NCI-H1092 treated with DMSO at 0.1 percent for 48 hours (cell line): ENCODE measurements at places on chromosomes 5 and 9.

- DNase-seq = no peak
Observed at GRCh38 chr9:137664676-137665075, 45.9 kb downstream of the EHMT1 start.

- DNase-seq = no peak
Observed at GRCh38 chr5:135059000-135059923, 25.2 kb upstream of the PITX1 start.

GRCh38 chr5:159412284-159413046 lies 82.2 kb upstream of the IL12B start:
- no peak for DNase-seq

GRCh38 chr5:541539-542318 lies 17.5 kb upstream of the SLC9A3 start:
- DNase-seq = no peak

DNA sequence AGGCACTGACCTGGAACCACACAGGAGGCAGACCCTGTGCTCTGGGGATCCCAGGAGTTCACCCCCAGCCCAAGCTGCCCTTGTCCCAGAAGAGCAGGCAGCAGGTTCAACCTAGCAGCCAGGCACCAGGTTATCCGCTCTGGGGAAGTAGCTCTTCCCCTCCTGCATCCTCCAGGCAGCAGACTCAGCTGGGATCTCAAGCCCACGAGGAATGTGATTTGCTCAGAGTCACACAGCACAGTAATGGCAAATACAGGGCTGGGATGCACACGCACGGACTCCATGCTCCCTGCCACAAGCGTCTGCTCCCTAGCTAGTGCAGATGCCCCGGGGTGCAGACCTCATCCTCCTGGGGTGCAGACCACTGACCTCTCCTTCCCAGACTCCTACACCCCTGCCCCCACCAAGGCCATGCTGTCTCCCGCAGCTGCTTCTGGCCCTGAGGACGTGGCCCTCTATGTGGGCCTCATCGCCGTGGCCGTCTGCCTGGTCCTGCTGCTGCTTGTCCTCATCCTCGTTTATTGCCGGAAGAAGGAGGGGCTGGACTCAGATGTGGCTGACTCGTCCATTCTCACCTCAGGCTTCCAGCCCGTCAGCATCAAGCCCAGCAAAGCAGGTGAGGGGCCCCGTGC lies 25.5 kb downstream of the HK3 start:
- no peak for DNase-seq

DNA sequence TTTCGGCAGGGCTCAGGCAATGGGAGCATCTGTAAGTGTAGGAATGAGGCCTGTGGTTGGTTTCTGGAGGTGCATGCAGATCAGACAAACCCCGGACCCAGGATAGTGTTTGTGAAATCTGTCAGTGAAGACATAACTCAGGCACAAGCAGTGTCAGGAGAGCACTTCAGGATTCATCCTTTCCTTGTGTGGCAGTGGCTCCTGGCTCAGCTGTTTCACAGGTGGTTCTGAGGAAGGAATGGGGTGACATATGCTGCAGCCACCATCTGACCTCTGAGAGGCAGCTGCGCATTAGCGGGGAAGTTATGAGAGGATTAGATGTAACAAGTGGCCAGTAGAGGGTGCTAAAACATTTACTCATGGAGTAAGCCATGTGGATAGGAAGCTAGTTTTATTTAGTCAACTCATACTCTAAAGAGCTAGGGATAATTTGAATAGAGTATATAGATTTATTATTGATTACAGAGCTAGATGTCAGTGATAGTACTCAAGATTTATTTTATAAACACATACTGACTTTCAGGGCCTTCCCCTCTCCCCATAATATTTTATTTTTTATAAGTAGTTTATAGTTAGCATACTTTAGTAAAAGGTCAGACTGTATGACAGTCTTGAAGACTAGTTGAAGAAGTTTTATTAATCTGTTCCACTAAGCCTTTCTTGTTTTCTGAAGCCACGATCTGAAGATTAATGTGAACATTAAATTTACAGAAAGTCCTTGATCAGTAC lies 28.4 kb downstream of the NNT start:
- DNase-seq = peak; percentile 55

DNA sequence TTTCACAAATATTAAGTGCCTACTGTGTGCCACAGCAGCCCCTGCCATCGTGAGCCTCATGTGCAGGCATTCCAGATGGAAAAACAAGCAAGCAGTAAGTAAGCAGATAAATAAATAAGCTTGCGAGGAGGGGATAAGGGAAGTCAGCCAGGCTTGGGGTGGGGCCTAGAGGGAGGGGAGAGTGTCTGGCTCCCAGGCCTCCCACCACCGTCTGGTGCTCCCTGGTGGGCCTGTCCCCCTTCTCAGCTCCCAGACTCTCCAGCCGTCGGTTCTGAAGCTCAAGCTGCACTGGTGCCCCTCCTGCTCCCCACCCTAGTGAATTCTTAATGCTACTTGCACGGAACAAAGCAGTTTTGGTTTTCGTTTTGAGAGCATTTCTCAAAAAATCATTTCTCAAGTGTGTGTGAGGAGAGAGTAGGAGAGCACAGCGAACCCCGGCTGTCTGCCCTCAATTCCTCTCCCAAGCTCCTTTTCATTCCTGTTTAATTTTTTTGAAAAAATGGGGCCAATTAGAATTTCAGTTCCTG lies 6.6 kb upstream of the IER5L start:
- DNase-seq = no peak

DNA sequence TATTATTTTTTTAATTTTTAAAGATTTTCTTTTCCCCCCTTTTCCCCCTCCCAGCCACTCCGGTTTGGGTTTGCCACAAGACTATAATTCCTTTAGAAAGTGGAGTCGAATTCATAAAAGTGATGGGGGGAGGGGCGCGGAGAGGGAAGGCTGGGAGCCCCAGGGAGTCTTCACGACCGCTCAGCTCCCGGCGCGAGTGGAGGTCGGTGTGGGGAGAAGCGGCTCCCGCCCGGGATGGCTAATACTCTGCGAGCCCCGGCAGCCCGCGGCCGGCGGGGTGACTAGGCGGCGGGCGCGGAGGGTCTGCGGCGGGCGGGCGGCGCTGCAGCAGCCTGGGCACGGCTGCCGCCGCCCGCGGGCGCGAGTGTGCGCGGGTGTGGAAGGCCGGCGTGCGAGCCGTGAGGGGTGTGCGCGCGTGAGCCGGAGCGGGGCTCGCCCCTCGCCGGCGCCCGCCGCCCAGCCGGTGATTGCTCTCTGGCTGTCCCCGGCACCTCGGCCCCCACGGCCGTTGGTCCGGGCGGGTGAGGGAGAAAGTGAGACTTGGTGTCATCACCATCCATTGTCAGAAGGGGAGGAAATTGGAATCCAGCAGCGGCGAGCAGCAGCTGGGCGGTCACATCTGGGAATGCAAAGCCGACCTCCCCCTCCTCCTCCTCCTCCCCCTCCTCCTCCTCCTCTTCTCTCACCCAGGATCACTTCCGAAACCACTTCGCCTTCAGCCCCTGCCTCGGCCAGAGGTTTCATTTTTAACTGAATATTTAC lies at the start of gene PARP8:
TSS of gene PARP8 (plus strand) at position 377 of the 762 bp plus-strand sequence. CDS start 459 bp downstream, outside the sequence.
- DNase-seq = no peak

- DNase-seq = no peak
Observed at GRCh38 chr5:168750926-168751325, 171.8 kb upstream of the PANK3 start.

DNA sequence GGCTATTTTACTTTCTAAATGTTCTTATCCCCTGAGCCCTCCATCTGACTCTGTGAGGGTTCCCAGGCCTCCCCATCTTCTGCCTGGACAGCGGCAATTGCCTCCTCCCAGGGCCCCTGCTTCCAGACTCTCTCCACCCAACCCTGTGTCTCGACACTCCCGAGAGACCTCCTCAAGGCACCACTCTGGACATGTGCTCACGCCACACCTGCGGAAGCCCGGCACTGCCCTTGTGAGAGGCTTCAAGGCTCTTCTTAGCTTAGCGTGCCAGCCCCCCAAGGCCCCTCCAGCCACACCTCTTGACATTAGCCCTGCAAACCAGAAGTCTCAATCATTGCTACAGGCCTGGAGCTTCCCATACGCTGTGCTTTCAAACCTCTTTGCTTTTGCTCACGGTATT lies 124.1 kb downstream of the CRB2 start:
- DNase-seq = no peak

DNA sequence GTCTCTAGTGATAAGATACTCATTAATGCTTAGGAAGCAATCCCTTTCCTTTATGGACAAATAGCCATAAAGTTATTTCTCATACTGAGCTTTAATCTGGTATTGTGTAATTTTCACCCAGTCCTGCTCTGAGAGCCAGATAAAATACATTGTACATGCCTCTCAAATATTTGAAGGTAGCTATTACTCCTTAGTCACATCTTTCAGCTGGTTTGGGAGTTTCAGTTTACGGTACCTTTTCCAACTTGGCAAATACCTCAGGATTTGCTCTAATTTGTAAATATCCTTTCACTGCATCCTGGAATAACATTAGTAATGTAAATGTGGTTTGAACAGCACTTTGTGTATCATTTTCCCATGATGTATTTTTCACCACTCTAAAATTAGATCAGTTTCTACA lies 47.4 kb downstream of the ABHD17B start:
- no peak for DNase-seq

DNA sequence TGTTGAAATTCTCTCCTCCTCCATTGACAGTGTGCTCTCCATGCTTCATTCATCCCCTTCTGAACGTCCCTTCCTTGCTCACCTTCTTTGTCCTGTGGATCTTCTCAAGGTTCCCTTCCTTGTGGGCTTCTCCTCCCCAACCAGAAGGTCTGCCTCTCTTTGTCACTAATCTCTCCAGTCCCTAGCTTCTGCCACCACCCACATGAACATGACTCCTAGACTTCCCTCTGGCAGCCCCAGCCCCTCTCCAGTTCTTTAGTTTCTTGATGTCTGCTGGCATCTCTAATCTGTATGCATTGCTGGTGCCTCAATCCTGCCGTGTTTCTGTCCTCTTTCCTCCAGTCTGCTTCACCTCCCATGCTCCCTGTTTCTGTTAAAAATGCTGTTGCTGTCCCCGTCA lies 79.3 kb downstream of the ARHGAP26 start:
- no peak for DNase-seq

DNA sequence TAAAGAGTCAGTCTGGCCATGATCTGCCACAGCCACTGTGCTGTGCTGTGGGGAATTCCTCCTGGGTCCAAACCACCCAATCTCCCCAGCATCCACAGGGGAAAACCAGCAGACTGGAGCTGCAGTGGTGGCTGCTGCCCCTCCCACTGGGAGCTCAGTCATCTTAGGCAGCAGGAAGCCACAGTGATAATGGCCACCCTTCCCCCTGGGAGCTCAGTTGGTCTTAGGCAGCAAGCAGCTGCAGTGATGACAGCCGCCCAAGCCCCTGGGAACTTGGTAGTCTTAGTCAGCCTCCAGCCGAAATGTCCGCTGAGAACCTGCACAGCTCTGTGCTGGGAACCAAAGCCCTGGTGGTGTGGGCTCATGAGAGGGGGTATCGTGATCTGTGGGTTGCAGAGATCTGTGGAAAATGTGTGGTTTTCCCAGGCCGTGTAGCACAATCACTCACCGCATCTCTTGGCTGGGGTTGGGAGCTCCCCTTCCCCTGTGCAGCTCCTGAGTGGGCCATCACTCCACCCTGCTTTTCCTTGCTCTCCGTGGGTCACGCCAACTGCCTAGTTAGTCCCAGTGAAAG lies 38.4 kb upstream of the SMIM15 start:
- DNase-seq = no peak

DNA sequence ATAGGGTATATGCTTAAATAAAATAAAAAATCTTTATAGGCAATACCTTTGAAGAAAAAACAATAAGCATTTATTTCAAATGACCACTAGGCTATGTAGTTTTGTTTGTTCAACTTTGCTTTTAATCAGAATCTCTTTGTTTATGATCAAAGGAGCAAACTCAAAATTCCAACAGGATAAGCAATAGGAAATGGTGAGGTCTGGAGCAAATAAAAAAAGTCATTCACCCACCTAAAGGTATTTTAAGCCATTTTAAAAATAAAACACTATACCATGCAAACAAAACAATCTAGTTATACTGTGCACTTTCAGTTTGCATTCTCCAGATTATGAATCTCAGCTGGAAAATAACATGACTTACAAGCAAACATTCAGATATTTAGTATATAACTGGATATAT lies 35.3 kb upstream of the CYFIP2 start:
- no peak for DNase-seq

DNA sequence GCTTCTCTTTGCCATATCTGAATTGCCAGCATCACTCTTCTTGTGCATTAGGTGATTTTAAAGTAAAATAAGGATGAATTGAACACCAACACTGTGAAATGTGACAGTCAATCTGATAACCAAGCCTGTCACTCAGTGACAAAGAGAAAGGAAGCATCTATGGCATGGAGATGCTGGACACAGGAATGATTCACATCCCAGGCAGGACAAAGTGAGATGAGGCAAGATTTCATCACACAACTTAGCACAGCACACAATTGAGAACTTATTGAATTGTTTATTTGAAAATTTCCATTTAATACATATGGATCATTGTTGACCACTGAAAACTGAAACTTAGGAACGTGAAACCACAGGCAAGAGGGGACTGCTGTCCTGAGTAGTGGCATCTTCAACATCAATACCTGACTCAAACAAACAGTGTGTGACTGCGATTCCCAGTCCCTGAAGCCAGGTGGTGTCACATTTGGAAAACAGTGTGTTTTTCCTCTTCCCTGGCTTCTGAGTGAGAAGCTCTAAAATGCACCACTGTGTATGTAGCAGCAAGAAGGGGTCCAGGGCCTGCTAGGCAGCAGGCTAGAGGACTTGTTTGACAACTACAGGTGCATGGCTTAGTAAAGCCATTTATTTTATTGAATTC lies 10.7 kb downstream of the GAPT start:
- DNase-seq = no peak

- no peak for DNase-seq
Observed at GRCh38 chr5:27769748-27770402, 731.5 kb upstream of the CDH9 start.

DNA sequence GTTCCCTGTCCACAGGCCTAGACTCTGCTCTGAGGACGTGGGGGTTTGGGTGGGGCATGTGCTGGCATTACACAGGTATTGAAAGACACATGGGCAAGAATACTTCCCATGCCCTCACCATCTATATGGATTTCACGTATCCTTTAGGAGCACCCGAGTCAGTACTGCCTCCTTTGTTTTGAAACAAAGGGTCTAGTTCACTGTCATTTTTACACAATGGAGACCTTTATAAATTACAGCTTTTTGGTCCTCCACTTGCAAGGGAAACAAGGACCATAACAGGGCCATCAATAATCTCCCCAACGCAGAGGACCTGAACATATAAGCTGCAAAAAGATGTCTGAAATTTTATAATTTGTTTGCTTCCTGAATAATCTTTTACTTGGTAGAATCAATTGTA lies 24.9 kb upstream of the CRHBP start:
- DNase-seq = no peak

DNA sequence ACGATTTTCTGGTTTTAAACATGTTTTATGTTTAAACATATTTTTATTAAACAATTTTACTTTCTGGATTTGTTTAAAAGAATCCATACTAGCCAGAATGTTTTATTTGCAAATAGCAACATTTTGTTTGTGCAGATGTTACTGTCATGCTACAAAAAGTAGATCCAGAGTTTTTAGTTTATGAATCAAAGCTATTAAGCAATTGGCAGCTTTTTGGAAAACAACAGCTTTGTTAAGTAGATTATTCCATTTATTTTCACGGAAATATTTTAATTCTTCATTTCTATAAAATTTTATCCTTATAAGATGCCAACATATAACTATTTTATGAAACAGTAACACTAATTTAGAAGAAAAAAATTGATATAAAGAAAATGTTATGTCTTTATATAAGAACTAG lies 60.9 kb downstream of the DROSHA start:
- no peak for DNase-seq

GRCh38 chr9:133163504-133164172 lies at the start of gene GBGT1:
Gene GBGT1 (minus strand): TSS chr9:133163914. CDS start chr9:133162412, 1,502 bp downstream.
- DNase-seq = peak; percentile 6
